Urothelium cell line (cell line): ENCODE measurements at places on chromosomes 5 and 9.
A peak's percentile ranks its signal among the peaks of the same experiment; 100 is the strongest.

- peak; percentile 17 for DNase-seq
Observed at GRCh38 chr5:141654298-141654697, 3.1 kb upstream of the FCHSD1 start.

DNA sequence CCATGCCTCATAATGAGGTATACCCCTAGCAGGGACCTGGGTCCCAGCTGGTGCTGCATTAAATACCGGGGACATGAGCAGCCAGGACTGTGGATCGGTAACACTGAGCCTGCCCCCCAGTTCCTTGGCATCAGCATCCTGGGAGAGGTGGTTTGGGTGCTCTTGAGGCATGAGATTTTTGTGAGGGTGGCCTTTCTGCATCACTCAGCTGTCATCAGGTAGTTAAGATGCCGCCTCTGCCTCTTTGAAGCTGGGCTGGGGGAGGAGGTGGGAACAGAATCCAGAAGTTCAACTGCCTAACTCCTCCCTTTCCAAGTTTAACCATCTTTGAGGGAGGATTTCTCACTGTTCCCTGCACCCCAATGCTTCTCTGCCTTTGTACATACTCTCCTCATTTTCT is 112.7 kb downstream of the PDZD2 start:
- DNase-seq, result no peak

- no peak for DNase-seq
Observed at GRCh38 chr9:84141741-84142370, 161.3 kb downstream of the RMI1 start.

DNA sequence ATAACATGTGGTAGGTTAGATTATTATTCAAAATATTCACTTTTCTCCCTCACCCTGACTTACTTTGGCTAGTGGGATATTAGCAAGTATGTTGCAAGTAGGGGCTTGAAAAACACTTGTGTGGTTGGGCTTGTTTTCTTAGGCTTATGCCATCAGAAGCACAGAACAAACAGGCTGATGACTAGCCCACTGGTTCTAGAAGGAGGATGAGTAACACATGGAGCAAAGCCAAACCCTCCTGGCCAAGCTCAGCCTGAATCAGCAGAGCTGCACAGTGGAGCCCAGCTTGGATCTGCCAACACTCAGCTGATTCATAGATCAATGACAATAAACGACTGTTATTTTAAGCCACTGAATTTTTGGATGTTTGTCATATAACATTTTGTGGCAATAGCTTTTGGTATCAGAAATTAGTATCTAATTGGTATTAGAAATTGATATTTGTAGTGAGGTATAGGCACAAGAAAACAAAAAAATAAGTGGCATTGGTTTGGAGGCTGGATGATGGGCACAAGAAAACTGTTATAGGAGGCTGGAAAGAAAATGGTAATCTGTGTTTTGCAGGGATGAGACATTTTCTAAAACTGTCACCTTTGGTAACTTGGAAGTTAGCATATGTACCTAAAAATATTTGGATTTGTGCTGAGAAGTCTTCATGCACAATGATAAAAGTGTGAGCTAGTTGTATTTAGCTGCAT is 46.1 kb upstream of the ZBED3 start:
- peak; percentile 91 for DNase-seq

- DNase-seq, result no peak
Observed at GRCh38 chr5:160327818-160328217, 15.5 kb upstream of the CCNJL start.

- DNase-seq, result no peak
Observed at GRCh38 chr5:83583859-83584258, 112.3 kb downstream of the VCAN start.

GRCh38 chr5:140399979-140400729 is 1.5 kb upstream of the ANKHD1 start:
- DNase-seq, result peak; percentile 4

GRCh38 chr5:73764586-73764985 is 138.6 kb downstream of the ARHGEF28 start:
- peak; percentile 44 for DNase-seq

DNA sequence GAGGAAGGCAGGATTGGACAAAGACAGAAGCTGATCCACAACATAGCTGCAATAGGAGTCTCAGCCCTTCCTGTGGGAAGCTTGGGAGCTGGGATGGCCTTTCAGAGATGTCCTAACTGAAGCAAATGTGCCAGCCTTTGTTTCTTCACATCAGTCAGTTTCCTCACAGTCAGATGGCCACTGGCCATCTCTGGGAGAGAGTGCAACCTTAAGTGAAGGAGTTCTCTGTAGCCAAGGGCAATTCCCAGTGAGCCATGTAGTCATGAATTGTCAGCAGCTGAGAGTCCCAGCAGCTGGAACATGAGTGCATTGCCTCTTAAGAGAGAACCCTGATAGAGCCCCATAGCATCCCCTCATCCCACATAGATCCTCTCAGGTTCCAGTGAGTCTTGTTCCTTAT is 89.1 kb upstream of the LIFR start:
- DNase-seq, result no peak

- DNase-seq, result peak; percentile 47
Observed at GRCh38 chr9:95816716-95817115, 58.8 kb upstream of the ERCC6L2 start.

GRCh38 chr5:111439473-111440075 is 72.8 kb downstream of the STARD4 start:
- no peak for DNase-seq

DNA sequence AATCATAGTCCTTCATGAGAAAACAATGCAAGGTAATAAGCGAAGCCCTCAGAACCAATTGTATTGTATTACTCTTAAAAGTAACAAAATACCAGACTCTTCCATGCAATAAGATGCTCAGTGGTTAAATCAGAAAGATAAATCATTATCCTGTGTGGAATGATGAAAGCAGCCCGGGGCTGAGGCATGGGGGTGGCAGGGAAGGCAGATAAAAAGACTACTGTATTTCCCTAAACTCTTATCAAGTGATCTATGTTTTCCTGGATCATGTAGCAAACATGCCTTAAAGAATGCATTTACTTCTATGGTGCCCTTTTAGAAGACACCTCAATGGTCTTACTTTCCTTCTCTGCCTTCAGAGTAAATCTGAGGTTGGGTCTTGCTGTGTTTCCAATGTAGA is 105.6 kb upstream of the DAPK1 start:
- no peak for DNase-seq

- DNase-seq, result no peak
Observed at GRCh38 chr9:77903666-77904285, 127.8 kb downstream of the GNAQ start.

GRCh38 chr9:110555551-110556331 is 23.8 kb downstream of the SVEP1 start:
- no peak for DNase-seq

GRCh38 chr5:50699737-50700136 is 33.3 kb downstream of the PARP8 start:
- no peak for DNase-seq

- no peak for DNase-seq
Observed at GRCh38 chr5:164748861-164749260, 1243.4 kb downstream of the MAT2B start.

DNA sequence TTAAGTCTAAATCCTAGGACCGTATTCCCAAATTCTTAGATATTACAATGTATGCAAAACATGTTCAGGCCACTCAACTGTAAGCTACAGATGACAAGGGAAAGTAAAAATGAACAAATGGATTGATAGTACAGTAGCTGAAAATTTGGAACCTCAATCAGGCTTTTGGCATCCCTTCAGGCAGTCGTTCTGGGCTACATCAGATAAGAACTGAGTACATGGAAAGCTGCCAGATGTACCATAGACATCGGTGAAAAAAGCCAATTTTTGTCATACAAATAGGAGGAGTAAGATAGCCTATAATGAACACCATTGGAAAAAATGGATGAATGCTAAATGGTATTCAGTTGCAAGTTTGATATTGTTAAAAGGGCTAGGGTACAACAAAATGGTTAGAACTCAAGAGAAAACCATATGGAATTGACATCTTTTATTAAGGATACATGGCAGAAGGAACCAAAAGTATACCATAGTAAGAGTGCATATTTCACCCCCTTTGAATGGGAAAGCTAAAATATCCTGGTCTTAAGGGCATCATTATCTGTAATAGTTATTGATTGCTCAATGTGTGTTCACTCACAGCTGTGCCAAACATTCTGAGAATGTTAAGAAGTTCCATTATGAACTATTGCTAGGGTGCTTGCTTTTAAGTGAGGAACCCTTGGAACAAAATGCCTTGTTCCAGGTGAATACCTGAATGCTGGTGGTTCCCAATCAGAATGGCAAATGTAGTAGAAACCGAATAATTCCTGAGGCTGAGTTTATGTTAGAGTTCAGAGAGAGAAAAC is 86.4 kb downstream of the NR3C1 start:
- no peak for DNase-seq

DNA sequence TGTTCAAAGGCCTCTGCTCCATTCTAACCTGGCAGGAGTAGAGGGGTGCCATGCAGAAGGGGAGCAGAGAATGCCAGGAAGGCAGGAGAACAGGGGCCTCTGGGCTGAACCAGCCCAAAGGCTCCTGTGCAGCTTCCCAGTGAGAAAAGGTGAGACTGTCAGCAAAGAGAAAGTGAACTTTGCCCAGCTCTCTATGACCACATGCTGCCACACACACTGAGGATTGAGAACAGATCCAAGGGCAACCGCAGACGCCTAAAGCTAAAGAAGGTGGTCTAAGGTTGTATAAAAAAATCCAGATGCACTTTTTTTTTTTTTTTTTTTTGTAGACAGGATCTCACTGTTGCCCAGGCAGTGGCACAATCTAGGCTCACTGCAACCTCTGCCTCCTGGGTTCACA is 51.4 kb downstream of the ALDH7A1 start:
- no peak for DNase-seq

DNA sequence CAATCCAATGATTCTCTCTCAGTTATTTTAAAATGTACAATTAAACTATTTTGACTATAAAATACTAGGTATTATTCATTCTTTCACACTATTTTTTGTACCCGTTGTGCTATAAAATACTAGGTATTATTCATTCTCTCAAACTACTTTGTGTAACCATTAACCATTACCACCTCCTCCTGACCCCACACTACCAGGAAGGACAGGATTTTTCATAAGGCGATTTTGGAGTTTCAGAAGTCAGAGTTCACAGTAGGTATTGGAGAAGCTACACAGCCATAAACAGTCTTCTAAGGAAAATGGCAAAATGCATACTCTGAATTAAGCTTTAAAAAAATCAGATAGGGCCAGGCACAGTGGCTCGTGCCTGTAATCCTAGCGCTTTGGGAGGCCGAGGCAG is 35.1 kb upstream of the TMEM252 start:
- no peak for DNase-seq

GRCh38 chr9:80797831-80798688 is 891.3 kb downstream of the TLE1 start:
- DNase-seq, result no peak

- DNase-seq, result no peak
Observed at GRCh38 chr5:88661806-88662207, 221.2 kb downstream of the MEF2C start.

GRCh38 chr9:89637787-89638186 is 33.0 kb downstream of the GADD45G start:
- DNase-seq, result no peak

DNA sequence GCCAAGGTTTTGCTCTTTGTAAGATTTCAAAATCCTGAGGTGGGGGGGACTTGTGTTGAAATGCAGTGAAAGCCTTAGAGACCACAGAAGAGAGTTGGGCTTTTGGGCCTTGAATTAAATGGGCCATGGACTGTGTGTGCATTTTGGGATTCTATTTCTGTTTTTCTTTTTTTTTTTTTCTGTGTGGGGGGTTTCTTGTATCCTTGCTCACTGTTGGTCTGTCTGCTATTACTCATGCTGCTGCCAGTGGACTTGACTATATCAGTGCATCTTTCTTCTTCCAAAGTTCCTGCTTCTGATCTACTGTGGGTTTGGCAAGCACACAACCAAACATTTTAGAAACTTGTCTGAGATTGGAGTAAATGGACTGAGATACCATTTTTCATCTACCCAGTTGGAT is 344.9 kb downstream of the ARL15 start:
- no peak for DNase-seq

GRCh38 chr5:139869042-139869790 is 73.6 kb downstream of the PSD2 start:
- DNase-seq, result no peak

GRCh38 chr9:127742435-127743088 is 7.5 kb upstream of the TOR2A start:
- DNase-seq, result no peak

DNA sequence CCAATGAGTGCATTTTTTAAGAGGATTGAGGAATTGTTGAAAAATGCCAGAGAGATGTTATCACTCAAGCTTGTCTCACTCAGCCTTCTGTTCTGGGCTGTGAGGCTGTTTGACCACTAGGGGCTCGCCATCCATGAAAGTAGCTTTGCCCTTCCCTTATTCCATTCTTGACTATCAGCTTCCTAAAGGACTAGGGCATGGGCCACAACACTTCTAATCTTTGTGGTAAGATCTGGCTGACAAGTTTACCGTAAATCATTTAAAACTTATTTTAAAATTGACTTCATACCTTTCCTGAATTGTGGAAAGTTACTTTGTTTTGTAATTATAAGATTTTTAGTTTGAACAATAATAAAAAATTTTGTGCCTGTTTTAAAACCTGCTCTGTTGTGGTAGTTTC is 49.5 kb downstream of the TJP2 start:
- peak; percentile 79 for DNase-seq

GRCh38 chr5:149156435-149157083 is 15.3 kb downstream of the ABLIM3 start:
- DNase-seq, result no peak

DNA sequence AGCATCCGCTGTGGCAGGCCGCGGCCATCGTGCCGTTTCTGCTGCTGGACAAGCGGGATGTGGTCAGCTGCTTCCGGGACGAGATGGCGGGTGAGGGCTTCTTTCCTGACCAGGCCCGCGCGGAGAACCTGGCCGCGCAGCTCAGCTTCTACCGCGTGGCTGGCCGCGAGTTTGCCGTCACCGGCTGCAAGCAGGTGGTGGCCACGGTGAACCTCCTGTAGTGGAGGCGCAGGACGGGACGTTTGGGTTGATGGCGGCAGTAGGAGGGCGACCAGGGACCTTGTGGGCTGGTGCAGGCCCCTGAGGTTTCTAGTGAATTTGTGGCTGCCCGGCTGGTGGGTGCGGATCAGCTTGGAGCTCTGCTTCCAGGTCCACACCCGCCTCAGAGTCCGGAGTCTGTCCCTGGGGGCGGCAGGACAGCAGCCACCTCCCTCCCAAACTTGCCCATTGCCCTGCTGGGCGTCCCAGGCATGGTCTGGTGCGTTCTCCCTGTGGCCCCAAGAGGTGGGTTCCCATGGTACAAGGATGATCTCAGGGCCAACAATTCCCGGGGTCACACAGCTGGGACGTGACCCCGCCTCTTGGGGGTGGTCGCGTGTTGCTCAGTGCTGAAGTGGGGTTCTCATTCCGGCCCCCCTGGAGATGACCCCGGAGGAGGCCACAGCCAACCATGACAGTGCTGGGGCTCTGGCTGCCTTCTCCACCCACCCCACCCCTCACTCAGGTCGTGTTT is 2.4 kb downstream of the TOR4A start:
- no peak for DNase-seq

GRCh38 chr9:119907056-119907455 is 537.8 kb upstream of the BRINP1 start:
- no peak for DNase-seq

DNA sequence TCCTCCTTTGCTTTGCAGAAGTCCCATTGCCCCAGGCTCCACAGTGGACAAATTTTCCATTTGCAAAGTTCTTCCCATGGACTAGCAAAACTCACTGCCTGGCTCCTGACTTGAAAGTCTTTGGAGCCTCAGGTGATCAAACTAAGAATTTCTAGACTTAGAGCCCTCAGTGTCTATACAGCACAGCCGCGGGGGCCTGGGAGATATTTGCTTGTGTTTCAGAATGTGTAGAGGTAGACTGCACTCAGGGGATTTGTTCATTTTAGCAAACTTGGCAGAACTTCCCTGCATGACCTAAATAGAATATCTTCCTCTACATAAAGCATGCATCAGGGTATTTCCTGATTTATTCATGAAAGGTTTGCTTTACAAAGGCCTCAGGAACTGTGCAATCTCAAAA is 384.2 kb upstream of the ZNF462 start:
- DNase-seq, result no peak
